ENCODE measurements at places on chromosomes 5 and 9. TPM values are rescaled to one million over a fixed set of nuclear protein-coding genes. Genes with fewer than 3 reads are reported as not detected.

The IRX1 gene
- total RNA-seq = 2.9 TPM

GRCh38 chr5:264338-264737, 7.1 kb upstream of the PDCD6 start:
- DNase-seq = no peak

The UHRF2 gene
- 46.6 TPM for total RNA-seq

DNA sequence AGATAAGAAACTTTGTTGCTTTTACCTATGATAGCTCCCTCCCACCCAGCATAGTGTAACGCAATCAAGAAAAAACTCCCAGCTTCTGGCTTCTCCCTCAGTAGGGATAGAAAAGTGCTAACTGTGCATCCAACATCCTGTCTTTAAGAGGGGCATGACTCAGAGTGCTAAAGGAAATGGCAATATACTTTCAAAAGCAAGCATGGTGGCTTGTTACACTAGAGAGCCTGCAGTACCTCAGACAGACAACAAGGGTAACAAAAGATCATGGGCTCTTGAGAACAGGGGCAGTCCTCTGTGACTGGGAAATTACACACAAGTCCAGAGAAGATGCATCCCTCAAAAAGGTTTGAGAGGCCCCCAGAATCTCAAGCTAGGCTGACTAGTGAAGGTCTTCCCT, 37.8 kb downstream of the PRELID2 start:
- no peak for DNase-seq

The PURA gene
- total RNA-seq = 16.7 TPM

The PCDHA5 gene
- total RNA-seq = 0.32 TPM

The CYLC2 gene
- total RNA-seq = not detected

DNA sequence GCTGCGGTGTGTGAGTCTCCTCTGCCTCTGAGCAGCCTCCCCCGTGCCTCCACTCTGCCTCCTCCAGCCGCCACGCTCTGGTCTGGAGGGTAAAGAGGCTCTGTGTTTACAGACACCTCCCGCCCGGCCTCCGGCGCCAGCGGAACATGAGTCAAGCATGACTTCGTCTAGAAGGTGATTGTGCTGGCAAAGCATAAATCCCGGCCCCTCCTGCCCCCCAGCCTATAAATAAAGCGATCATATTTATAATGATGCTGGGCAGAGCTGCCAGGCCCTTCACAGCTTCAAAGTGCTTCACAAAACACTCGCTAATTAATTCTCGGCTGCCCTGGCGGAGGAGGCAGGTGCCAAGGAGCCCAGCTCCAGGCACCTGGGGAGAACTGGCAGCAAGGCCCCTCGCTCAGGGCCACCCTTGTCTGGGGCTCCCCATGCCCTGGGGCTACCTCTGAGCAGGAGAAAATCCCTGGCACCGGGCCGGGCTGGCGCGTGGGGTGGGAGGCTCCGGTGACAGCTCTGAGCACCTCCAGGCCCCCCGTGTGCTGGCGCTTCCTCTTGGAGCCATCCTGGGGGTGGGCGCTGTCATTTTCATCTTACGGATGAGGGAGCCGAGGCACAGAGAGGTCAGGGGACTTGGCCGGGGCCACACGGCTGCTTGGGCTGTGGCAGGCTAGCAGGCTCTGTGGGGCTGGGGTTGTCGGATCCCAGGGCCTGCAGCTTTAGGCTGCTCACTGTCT, 87.8 kb downstream of the RXRA start:
- peak; percentile 98 for DNase-seq

The DND1 gene
- 1.3 TPM for total RNA-seq

DNA sequence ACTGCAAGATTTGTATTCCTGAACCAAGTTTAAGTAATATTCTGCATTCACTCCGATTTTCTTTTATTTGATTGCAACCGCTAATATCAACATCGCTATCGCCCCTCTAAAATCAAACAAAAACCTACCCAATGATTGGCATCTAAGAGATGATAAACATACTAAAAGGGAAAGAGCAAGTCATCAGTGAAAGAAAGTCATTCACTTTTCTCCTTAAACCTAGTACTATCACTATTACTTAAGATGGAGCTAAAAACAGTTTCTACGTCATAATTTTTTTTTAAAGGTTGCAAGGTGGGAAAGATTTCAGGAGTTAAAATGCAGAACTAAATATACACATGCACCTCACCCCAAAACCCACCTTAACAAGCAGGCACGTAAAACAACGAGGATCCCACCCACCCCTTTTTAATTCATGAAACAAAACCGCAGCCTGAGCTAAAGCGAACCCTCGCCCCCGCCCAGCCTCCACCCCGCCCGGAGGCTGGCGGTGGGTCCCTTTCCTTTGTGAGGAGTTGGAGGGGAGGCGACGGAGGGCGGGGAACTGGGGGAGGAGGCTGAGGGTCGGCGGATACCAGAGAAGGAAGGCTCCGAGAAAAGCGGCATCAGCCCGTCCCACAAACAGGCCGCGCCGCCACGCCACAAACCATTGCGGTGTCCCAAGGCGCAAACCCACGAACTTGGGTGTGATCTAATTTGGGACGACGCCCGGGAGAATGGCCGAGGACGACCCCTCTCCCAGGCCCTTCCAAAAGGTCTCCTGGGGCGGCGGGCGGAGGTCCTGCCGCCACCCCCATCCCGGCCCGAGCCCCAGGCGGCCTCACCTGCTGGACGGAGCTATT, 861 bp downstream of the UBQLN1 start:
- no peak for DNase-seq

DNA sequence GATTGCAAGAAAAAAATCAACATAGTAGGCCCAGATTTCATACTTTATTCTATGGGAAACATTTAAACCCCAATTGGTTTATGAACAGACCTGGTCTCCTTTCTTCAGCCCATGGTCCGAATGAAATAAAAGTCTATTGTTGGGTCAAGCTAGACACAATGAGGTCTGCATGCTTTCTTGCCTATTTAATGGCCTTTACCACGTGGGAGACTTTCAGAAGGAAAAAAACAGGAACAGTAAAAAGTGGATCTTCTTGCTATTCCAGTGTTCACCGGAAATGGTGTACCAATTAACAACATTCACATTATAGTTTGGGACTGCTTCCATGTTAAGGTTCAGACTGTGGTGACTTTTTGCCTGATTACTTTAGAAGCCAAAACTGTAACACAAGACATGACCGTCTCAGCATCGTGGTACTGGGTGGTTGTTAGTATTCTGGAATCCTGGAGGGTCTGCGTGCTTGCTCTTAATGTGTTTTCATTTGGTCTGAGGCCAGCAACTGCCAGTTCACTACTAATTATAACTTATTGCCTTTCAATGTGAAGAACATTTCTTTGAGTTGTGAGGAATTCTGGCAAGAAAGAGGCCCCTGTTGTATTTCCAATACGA, 85.4 kb upstream of the PRRC1 start:
- no peak for DNase-seq

DNA sequence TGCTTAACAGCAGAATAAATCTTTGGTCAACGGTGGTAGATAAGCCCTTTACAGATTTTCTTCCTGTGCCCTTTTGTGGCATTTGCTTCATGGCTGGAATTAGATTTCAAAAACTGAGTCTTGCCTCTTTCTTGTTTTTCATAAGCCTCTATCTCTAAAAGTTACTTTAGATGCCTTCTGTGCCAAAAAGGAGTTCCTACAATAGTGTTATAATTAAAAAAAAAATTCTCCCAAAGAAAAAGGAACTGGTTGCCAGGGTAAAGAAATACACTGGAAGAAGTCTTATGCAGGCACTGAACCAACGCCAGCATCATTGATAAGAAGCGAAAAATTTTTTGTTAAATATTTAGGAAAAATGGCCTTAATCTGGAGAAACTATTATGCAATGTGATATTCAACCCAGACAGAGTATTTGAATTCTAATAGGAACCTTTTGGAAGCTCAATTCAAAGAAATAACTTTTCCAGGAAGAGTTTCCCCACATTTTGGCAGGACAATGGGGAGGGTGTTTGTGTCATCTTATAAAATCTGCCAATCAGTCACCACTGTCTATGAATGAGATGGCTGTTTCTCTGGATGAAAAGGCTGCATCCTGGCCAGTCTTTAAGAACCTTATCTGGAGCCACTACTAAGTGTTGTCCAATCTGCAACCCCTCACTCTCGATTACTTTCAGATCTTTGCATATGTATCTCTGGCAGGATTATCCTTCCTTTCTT, 608.1 kb downstream of the PDE4D start:
- no peak for DNase-seq

DNA sequence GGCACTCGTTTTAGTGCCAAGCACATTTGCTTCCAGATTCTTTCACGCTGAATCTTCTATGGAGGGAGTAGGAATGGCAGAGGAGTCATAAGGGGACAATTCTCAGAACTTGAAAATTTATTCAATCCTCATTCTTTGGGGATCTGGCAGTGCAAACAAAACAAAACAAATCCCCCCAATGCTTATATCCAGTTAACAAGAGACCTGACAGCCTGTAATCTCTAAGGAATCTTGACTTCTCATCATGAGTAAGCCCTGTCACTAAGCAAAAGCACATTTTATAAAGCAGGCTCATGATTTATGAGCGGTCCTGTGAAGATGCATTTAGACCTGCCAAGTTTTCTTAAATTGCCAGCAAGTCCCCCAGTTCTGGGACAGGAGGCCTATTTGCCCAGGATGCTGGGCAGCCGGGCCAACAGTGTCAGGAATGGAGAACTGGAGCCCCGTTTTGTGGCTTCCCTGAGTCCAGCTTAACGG, 513.9 kb downstream of the CTNND2 start:
- DNase-seq = no peak

Data from chondrocyte (in vitro differentiated cells).